ENCODE measurements at places on chromosomes 12 and 14.
A peak's percentile ranks its signal among the peaks of the same experiment; 100 is the strongest.

DNA sequence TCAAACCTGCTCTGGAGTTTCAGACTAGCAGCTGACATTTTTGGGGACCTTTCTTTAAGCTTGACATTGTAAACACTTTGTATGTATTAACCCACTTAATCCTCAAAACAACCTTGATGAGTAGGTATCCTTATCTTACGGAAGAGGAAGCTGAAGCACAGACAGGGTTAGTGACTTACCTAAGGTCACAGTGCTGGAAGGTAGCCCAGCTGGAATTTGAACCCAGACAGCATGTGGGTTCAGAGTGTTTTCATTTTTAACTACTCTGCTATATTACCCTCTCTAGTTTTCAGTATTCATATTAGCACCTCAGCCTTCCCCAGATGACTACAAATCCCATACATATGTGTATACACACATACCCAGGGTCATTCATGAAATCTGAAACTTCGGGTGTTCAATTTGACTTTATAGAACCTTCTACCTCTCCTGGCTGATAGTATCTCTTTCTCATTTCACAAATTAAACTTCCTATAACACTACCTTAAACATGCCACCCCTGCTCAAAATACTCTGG lies 13.9 kb downstream of the LPCAT3 start:
- DNase-seq: no peak

- no peak for DNase-seq
Measured at GRCh38 chr14:59727073-59727661, 143.4 kb downstream of the RTN1 start.

- DNase-seq: no peak
Measured at GRCh38 chr12:1523046-1523445, 71.3 kb downstream of the FBXL14 start.

GRCh38 chr14:54877015-54877702 lies 25.5 kb downstream of the GCH1 start:
- no peak for DNase-seq

DNA sequence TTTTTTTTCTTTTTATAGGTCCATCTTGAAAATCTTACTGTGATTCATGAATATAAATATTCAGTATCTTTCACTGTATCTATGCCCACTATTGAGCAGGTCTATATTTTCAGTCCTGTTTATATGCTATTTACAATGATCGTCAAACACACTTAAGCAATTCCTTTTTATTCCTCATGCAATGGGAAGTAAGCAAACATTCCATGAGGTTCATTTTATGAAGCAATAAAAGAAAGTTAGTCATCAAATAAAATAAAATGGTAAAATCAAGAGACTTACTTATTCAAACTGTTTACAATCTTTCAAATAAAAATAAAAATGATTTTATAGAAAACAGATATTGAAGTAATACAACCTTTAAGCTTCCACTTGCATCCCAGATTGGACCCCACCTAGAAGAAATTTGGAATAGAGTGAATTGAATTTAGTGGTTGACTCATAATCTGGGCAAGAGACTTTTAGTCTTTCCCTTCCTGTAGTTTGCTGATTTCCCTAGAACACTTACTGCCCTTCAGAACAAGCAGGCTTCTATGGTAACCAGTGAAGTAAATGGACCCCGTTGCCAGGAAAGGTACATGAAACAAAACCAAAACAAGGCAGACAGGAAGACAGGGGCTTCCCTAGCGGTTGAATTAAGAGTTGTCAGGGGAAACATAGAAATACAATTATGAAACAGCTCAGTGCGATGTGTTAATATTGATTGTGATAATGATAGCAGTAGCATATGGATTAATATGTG lies 241.0 kb upstream of the ATP2B1 start:
- no peak for DNase-seq

DNA sequence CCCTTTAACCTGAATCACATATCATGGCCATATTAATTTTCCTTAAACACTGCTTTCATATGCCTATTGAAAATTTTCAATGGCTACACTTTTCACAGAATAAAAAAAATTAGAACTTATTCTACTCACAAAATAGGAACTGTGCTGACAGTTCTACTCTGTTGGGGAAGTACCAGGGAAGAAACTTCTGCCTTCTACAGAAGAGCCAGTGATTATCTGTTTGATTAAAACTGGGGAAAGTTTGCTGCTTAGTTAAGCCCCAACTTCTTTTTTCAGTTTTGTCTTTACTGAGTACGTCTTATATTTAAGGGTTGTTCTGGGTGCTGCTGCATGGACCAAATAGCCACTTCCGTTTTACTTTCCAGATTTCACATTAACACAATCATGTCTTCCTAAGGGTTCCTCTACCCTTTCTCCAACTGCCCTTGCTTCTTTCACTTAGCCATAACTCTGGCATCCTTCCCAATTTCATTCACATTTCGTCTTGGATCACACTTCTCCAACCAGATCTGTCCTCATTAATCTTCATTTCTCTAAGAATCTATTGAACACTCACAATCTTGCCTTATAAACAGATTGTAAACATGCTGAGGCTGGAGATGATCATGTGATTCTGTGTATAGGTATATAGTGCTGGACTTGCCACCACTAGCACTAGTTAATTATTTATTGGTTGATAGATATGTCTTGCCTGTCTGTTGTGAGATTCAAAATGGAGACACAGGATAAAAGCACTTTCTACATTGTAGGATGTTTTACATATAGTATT lies 1.9 kb upstream of the SEL1L start:
- no peak for DNase-seq

- DNase-seq: no peak
Measured at GRCh38 chr12:63301311-63301710, 150.3 kb upstream of the AVPR1A start.

GRCh38 chr14:60650373-60650961 lies 1.2 kb upstream of the SIX1 start:
- DNase-seq: no peak

GRCh38 chr12:49692851-49693250 lies 14.4 kb downstream of the FMNL3 start:
- DNase-seq: no peak

DNA sequence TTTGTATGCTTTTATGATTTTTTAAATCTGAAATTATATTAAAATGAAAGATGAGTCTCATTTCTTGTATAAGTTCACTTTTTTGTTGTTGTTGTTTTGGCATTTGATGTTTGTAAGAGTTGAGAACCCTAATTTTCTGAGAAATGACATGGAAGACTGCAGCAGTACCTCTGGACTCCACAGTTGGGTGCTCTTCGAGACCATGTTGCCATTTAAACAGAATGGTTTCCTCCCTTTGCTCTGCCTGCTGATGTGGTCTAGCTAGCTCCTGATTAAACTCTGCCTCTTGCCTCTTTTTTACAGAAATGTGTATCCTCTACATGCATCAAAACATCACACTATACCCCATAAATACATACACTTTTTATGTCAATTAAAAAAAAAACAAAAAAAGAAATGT lies 5.8 kb upstream of the LTA4H start:
- no peak for DNase-seq

- DNase-seq: no peak
Measured at GRCh38 chr14:58954052-58954451, 234.4 kb upstream of the DAAM1 start.

DNA sequence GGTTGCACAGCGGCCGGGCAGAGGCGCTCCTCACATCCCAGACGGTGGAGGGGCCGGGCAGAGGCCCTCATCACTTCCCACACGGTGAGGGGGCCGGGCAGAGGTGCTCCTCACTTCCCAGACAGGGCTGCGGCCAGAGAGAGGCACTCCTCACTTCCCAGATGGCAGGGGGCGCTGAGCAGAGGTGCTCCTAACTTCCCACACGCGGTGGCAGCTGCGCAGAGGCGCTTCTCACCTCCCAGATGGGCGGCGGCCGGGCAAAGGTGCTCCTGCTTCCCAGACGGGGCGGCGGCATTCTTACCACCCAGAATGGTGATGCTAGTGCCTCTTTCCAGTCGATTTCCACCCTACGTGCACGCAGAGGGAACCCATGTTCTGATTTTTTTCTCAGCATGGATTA lies 304.4 kb downstream of the RGS6 start:
- DNase-seq: no peak

- peak; percentile 70 for DNase-seq
Measured at GRCh38 chr12:80195074-80195726, 95.9 kb downstream of the OTOGL start.

DNA sequence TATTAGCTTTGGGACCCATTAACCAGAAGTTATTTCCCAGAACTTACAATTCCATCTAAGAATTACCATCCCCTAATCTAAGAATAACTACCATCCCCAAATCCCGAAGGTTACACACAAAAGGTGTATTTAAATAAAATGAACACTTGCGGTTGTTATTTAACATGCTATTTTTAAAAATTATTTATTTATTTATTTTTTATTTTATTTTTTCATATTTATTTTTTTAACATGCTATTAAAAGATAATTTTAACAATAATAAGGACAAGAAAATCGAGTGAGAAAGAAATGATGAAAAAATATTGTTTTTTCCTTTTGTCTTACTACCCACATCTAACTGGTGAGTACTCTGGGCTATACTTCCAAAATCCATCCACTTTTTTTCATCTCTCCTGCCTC lies 6.3 kb downstream of the FBXO33 start:
- DNase-seq: no peak

DNA sequence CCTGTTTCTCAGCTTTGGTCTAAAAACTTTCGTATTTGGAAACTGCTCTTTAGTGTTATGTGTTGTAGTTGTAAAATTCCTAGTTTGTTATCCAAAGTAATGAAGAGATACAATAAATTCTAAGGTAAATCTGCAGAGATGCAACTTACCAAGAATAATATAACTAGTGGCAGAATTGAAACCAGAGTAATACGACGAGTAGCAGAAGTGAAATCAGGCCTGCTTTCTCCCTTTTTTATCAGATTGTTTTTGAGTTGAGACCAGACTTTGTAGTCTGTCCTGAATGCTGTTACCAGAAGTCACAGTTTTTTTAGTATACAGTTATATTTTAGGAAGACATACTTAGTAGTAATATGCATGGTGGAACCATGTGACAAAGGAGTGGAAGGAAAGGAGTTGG lies 12.5 kb downstream of the PAPOLA start:
- DNase-seq: no peak

- DNase-seq: no peak
Measured at GRCh38 chr12:105698075-105698474, 367.6 kb downstream of the C12orf75 start.

- DNase-seq: no peak
Measured at GRCh38 chr12:9792961-9793617, 32.4 kb upstream of the CD69 start.

GRCh38 chr14:50082308-50082742 lies 34.0 kb downstream of the VCPKMT start:
- DNase-seq: no peak

GRCh38 chr12:78835493-78835892 lies 29.1 kb upstream of the SYT1 start:
- no peak for DNase-seq

- no peak for DNase-seq
Measured at GRCh38 chr12:12449533-12450025, 92.7 kb downstream of the BORCS5 start.

GRCh38 chr14:95250936-95251335 lies 68.8 kb downstream of the CLMN start:
- DNase-seq: no peak

- no peak for DNase-seq
Measured at GRCh38 chr12:85179680-85180270, 100.2 kb upstream of the ALX1 start.

- no peak for DNase-seq
Measured at GRCh38 chr12:19841451-19841850, 402.2 kb downstream of the AEBP2 start.

DNA sequence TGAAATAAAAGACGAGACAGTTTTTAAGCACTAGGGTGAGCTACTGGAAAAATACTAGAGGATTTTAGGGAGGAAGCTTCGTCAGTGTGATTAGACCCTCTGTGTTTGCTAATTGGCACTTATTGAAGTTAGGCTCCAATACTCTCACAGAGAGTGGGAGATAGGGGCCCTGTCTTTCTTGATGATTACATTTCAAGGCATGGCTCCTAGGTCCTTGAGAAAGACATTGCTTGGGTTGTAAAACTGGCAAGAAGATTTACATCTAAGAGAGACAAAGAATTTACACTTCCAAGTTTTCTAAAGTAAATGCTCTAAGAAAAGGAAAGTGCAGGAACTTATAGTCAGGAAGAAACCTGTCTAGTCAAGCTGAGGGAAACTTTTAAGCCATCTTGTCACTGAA lies 183.2 kb downstream of the C12orf50 start:
- DNase-seq: no peak

DNA sequence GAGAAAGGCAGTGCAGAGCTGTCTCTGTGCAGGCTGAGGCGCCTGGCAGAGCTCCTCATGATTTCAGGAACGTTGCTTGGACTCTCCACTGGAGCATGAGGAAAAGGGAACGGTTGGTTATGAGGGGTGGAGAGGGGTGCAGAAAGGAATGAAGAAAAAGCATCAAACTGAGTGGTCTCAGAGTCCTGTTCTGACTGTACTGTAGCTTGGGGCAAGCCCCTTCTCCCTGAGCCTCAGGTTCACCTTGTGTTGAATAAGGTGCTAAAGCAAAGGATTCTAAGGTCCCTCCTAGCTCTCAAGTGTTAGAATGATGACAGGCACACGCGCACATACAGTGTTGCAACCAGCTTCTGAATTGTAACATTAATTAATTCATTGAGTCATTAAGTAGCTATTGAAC lies 125.2 kb upstream of the PARP11 start:
- DNase-seq: no peak

All from RPMI8226 (cell line).